ENCODE measurements at places on chromosomes 11 and 22. TPM values are rescaled to one million over a fixed set of nuclear protein-coding genes. Genes with fewer than 3 reads are reported as not detected.

- DNase-seq, result peak; percentile 27
These were observed 10.7 kb downstream of the KRTAP5-5 start for GRCh38 chr11:1640076-1640946.

GRCh38 chr11:120216426-120217102, 5.7 kb downstream of the OAF start:
- no peak for DNase-seq

- DNase-seq, result no peak
These were observed 106.4 kb downstream of the BRD1 start for GRCh38 chr22:49721211-49721763.

DNA sequence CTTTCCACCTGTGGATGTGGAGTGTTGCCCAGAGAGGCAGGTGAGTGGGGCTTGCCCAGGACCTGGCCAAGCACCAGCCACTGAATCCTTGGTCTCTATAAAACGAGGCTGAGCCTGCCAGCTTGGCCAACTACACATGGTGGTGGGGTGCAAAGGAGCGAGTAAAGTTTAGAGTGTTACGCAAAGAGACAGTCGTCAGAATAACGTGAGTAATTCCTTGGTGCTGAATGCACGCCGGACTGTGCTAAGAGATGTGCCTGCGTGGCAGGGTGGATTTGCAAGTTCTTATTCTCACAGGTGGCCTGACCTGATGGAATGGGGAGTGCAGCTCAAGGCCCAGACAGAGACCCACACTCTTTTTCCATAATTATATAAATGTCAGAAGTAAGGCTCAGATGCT, 88.6 kb upstream of the B3GAT1 start:
- no peak for DNase-seq

DNA sequence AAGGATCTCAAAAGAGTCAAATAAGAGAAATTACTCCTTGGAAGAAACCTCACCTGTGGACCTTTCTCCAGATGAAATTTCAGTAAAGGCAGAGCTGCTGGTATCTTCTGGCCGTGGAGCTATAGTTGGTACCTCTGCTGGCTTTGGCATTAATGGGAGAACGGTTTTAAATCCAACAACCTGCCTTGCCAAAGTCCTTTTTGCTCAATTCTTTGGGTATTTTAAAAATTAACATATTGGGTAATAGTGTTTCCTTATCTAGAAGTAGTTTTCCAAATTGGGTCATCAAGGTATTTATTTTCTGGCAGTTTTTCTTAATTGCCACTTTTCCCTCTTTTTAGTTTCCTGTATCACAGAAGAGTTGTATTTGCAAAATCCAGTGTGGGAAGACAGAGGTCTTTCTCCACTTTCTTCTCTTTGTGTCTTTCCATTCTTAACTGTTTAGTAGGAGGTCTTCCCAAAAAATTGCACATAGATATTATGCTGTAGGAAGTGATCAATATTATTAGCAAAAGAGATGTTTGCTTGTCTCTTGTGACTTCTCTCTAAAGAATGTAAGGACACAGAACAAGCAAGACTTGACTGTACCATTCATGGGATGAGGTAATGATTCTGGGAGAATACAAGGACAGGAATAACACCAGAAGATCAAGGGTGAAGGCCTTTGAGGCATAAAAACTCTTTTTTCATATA, at the start of gene SAA4:
Gene SAA4, minus strand, starts transcription at position 139 of the 693 bp plus-strand sequence. CDS start 876 bp downstream, outside the sequence.
- no peak for DNase-seq

DNA sequence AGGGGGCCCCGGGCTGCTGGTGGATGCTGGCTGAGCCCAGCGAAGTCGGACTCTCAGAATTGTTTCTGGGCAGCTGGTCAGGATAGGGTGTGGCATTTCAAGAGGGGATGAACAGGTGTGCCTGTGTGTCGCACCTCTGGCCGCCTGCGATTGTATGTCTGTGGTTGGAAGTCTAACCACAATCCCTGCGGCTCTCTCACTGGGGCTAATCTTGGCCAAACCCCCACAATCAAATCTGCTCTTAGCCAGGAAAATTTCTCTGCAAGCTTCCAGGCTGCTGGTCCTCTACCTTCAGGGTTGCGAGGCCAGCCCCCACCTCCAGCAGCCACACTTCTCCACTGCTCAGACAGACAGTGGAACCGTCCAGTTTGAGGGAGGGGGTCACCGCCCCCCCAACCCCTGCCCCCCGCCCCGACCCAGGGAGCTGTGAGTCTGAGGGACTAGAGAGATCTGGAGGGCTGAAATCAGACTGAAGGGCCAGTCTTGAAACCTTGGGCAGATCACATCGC, 953 bp downstream of the ATG16L2 start:
- peak; percentile 82 for DNase-seq

Gene RAB38
- total RNA-seq, result 0.40 TPM

Gene SLC25A18
- 1.2 TPM for total RNA-seq

Gene FAM111B
- 1.7 TPM for total RNA-seq

- no peak for DNase-seq
These were observed 40.0 kb downstream of the TECTA start for GRCh38 chr11:121141066-121141465.

Gene OR8D4
- not detected for total RNA-seq

Gene MRGPRX4
- not detected for total RNA-seq

GRCh38 chr22:45799291-45799690, 127.7 kb downstream of the ATXN10 start:
- no peak for DNase-seq

- DNase-seq, result peak; percentile 68
These were observed 8.2 kb downstream of the SUSD2 start for GRCh38 chr22:24189249-24190158.

Gene ACER3
- total RNA-seq, result 7.0 TPM

Gene ACRV1
- total RNA-seq, result not detected

DNA sequence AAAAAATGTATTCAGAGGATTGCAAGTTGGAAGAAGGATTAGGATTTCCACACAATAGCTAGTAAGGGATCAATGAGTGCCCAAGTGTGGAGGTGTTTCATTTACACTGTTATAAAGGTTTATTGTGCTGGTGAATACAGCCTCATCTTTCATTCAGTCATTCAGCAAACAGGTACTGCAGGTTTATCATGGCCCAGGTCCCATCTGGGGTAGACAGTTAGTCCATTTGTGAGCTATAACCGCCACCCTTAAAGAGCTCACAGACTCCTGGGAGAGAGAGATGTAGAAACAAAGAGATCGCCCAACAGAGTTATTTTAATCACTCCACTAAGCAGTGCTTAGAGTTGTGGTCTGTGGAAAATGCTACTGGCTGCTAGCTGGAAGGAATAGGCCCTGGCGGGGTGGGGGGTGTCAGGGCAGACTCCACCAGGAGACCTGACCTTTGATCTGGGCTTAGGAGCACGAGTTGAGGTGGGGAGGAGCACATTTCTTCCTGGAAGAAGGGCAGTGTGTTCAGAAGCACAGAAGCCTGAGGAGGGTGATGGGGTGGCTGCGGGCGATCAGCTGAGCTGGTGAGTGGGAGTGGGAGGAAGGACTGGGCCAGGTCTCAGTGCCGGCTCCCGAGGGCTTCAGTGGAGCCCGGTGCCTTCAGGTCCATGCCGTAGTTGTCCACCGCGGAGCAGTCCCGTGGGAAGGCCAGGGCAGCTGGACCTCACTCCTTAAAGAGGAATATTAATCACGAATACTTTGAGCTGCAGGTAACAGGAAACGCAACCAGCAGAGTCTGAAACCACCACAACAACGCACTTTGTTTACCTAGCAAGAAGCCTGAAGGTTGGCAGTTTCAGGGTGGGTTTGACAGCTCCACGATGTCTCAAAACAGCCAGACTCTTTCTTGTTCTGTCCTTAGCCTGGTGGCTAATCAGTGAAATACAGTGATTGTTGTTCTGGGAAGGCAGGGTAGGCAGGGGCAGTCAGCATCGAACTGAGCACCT, 11.2 kb downstream of the TOM1 start:
- DNase-seq, result peak; percentile 73

GRCh38 chr11:66047541-66048365, 1.2 kb downstream of the GAL3ST3 start:
- DNase-seq, result no peak

Gene CD3E
- total RNA-seq, result not detected

Gene POU2AF2
- total RNA-seq, result not detected

Gene TUBA8
- 12.6 TPM for total RNA-seq
